ENCODE measurements at places on chromosomes 7 and 10.

GRCh38 chr7:39703144-39703543, 79.8 kb downstream of the RALA start:
- no peak for DNase-seq

DNA sequence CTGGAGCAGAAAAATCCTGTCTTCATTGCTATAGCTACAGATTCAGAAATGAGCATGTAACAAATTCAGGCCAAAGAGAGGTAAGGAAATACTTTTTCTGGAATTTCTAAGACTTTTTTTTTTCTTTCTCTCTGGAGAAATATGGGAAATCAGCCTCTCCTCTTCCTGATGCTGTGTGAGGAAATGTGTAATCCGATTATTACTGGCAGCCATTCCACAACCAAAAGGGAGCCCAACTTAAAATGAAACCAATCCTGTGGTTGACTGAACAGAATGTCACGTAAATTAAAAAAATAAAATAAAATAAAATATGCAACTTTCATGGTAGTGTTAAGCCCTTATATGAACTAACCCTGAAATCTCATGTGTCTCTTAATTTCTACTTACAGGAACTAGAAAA, 10.7 kb upstream of the POT1 start:
- DNase-seq, result no peak

DNA sequence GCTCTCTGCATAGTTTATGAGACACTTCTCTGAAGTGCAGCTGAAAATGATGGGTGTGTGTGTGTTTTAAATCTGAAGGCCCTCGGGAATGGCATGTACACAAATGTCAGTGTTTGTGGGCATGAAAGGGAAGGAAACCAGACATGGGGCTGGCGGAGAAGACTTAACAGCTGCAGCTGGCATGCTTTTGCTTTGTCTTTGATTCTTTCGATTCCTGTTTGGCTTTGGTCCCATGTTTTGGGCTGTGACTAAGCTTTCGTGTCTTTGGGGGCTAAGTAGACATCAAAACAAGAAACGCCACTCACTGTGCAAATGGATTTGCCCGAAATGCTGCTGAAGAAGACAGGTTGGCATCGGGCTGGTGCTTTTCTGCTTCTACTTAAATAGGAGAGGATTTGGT, 179.3 kb downstream of the PFKFB3 start:
- DNase-seq, result no peak

DNA sequence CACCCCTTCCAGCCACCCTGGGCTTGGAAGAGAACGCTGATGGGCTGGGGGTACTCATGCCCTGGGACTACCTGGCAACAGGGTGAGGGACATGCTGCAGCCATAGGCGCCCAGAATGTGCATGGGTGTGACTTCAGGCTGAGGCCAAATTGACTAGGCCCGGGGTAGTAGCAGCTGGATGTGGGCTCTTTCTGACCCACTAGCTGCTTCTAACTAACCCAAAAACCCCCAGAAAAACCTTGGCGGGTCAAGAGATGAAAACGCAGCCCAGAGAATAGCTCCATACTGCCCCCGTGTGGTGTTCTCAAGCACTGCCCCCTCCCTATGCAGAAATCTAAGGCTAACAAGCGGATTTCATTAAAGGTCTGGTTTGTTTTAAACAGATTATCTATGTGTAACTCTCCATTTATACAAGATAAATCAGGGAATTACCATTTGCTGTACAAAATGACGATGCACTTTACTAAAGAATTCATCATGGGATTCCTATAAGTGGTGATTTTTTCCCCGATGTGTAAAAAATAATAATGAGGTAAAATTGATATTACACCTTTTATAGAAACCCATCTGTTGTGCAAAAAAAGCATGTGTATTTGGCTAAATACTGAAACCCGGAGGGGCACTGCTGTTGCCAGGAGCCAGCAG, 4.2 kb downstream of the SMARCD3 start:
- DNase-seq, result no peak

DNA sequence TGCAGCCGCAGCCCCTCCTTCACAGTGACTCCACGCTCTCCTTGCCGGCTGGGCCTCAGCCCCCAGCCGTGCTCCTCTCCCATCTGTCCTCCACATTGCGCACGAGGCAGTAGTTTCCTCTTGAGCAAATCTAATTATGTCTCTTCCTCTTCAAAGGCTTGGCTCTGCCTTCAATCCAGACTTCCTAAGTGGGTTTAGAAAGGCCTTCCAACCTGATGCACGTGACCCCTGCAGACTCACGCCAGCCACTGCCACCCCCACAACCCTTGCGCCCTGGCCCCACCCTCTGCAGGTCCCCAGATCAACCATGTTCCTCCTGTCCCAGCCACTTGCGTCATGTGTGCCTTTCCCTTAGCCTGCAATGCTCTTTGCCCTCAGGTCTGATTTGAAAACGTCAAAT, 75.0 kb upstream of the ADAM12 start:
- no peak for DNase-seq

- no peak for DNase-seq
Measured at GRCh38 chr7:156634117-156634516, 6.5 kb upstream of the RNF32 start.

DNA sequence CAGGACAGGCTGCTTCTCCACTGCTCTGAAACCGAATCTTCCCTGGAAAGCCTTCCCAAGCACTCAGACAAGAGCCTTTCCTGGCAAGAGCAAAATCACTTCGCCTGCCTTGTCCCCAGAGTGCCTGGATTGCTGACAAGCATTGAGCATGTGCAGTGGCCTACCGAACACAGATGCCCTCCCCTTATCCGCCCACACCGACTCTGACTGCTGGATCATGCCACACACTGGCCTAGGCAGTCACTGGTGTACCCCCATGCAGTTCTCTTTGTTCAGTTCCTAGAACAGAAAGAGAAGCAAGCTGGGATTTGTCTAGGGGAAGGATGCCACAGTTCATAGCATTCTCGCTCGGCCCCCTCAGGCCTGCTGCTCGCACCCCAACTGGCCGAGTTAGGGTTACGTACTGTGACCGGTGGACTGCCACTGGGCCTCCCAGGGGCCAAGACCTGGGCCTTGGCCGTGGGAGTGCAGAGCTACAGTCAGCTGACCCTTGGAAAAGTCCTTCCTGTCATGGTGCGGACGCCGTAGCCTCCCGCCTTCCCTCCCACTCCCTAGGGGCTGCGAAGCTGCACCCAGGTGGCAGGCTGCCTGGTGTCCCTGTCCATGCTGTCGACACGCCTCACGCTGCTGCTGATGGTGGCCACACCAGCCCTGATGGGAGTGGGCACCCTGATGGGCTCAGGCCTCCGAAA, 6.9 kb downstream of the ABCB8 start:
- DNase-seq, result no peak

- no peak for DNase-seq
Measured at GRCh38 chr10:114534571-114534981, 123.5 kb downstream of the ABLIM1 start.

DNA sequence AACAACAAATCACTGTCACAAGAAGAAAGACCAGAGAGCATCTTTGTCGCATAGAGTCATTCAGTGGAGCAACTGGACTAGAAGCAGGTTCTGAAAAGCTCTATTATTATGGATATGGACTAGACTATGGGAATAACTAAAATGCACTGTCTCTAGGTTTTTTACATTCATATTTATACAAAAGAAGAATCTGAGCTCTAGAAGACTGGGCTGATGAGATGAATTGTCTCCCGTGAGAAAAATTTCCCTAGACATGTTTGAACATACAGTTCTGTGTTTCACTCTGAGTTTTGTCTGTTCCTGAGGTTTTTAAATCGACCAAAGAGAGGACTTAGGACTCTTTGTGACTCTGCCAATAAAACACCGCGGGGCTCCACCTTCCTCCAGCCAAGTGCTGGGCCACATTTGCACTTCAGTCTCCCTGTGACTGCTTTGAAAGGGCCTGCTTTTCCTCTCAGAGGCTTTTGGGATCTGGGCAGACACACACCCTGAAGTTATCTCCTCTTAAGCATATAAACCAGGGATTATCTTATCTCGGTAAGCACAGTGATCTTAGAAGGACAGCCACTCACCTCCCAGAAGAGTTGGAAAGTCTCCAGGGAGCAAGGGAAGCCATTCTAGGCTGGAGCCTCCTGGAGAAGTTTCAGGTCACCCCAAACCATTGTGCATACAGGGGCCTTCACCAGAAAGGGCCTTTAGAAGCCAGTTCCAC, 101.0 kb upstream of the JCAD start:
- DNase-seq, result no peak
